Thyroid gland (tissue), 4 donors: ENCODE measurements at places on chromosomes 2 and 18. TPM values are rescaled to one million over a fixed set of nuclear protein-coding genes. Genes with fewer than 3 reads are reported as not detected.

Gene IKZF2
- total RNA-seq = 25.3 TPM

Gene NETO1
- total RNA-seq = 2.8 TPM

Gene SLC39A6
- total RNA-seq = 42.6 TPM

Gene FBXO41
- 3.8 TPM for total RNA-seq

Gene SCYGR4
- total RNA-seq = not detected

DNA sequence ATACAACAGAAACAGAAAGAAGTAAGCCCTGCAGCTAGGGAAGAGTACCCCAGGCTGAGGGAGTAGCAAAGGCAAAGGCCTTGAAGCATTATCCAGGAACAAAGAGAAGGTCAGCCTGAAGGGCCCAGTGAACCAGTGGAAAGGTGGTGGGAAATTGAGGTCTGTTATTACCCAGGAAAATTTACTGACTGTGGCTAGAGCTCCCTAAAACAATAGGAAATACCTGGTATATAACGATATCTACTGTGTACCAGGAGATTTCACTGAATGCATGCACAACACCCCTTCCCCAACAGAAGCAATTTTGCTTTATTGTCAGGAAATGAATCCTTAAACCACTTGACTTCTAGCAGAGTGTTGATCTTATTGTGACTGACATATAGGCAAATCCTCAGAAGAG lies 365.3 kb downstream of the ERBB4 start:
- H3K27ac ChIP-seq = no peak overlapping the region
- no peak for DNase-seq
- no peaks in the 10 kb centered on the region for H3K4me1 ChIP-seq
- H3K27me3 ChIP-seq = no peaks in the 10 kb centered on the region

GRCh38 chr2:100936070-100936741 lies 65.9 kb upstream of the RPL31 start:
- no peak overlapping the region for H3K4me3 ChIP-seq
- H3K36me3 ChIP-seq = no peaks in the 10 kb centered on the region
- H3K27me3 ChIP-seq = no peaks in the 10 kb centered on the region
- H3K27ac ChIP-seq = no peak overlapping the region
